ENCODE measurements at places on chromosomes 11 and 22.

DNA sequence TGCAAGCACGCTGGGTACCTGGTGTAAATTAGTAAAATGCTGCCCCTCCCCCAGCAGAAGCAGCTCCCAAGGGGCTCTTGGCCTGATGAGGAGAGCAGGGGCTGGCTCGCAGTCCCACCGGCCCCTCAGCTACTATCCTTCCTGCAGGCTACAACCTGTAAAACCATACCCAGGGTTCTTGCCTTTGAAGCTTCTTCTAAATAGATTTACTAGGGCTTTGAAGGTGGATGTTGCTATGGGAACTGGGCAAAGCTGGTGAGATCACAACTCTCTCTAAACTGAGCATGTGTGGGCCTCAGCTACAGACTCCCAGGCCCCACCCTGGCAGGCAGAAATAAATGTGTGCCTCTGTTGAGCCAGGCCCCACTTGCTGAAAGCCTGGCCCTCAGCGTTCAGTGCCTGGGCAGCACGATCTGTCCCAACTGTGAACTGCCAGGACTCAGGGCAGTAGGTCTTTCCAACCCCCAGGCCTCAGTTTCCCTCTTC, 18.5 kb downstream of the CD5 start:
- DNase-seq: no peak

- no peak for DNase-seq
Measured at GRCh38 chr22:46712288-46712687, 25.8 kb downstream of the CERK start.

DNA sequence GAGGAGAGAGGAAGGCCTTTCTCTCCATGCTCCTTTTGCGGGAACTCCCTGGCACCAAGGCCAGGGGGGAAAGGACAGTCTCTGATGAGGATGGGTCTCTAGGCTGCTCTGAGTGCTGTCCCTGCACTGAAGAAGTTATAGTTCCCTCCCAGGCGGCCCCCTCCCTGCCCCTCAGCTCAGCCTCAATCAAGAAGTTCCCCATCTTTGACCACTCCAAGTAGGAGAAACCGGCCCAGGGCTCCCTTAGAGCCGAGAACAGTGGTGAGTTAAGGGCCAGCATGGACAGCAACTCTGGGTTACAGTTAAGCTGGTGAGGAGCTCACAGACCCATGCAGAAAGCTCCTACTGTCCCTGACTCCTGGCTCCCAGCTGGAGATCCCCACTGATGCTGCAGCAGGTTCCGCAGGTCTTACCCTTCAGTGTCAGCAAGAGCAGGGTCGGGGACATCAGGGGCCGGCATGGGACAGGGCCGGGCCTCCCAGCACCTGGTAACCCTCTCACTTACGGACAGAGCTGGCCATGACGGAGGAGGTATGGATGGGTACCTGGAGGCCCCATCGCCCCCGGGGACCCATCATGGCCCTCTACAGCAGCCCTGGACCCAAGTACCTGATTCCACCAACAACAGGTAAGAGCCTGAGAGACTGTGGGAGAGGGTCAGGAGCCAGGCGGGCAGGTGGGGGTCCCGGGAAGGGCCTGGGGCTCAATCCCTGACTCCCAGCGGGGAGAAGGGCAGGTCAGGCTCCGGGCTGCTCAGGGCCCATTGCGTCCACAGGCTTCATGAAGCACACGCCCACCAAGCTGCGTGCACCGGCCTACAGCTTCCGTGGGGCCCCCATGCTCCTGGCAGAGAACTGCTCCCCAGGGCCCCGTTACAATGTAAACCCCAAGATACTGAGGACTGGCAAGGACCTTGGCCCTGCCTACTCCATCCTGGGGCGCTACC, 4.2 kb downstream of the SCGB1C1 start:
- DNase-seq: no peak

- no peak for DNase-seq
Measured at GRCh38 chr11:118142809-118143208, 9.8 kb downstream of the SCN4B start.

GRCh38 chr11:15347969-15348734, 233.4 kb downstream of the INSC start:
- no peak for DNase-seq

DNA sequence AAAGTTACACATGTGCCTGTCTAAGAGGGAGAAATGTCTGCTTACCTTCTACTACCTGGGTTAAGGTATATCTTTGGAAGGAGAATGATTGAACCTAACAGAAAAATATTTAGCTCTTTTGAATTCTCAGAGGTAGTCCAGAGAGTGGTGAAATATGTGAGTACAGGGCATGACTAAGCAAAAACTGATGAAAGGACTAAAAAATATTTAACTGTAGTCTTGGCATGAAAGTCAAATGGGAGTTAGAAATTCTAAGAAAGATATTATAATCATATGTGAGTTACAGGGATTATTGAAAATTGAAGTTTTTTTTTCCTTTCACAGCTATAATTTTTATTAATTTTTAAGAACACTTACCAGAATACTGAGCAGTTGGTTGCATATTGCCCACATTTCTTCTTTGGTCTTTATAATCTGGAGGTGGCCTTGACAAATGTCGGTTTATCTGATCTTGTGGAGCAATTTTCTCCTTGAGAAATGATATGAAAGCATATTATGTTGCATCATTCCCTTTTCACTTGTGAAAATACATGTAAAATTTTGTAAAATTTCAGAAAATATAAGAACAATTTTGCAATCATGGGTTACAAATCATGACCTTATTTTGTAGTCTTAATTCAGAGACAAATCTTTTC, 61.4 kb upstream of the MTMR2 start:
- DNase-seq: no peak

GRCh38 chr11:17443926-17444690, 32.5 kb downstream of the ABCC8 start:
- no peak for DNase-seq

- peak; percentile 63 for DNase-seq
Measured at GRCh38 chr11:14342906-14343305, 16.1 kb downstream of the RRAS2 start.

DNA sequence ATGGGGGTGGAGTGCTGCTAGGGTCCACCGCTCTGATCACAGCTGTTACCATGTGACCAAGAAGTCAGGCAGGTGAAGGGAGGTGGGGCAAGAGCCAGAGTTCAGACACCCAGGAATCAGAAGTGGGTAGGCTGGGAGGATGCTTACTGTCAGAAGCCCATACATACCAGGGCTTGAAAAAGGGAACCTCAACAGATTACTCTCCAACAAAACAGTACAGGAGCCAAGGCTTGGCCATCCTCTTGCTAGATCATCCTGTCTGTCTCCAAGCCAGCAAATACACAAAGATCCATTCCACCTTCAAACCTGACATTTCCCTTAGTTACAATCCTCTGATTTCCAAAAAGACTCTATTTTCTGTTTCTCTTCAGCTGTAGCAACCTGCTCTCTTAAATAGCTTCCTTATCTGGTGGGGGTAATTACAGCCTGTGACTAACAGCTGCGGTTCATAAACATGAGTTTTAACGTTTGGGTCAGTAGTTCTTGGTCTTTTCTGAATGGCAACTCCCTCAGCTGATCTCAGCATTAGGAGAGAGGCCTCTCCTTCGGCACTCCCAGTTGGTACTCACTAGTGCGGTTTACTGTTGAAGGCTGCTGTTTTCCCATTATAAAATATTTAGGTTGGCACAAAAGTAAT, 31.1 kb upstream of the WT1 start:
- no peak for DNase-seq

- no peak for DNase-seq
Measured at GRCh38 chr11:117625237-117625636, 171.8 kb downstream of the DSCAML1 start.

- no peak for DNase-seq
Measured at GRCh38 chr11:104090767-104091166, 54.3 kb downstream of the DDI1 start.

Data from non-pigmented ciliary epithelial cell (primary cell).